ENCODE measurements at places on chromosomes 11 and 22.

DNA sequence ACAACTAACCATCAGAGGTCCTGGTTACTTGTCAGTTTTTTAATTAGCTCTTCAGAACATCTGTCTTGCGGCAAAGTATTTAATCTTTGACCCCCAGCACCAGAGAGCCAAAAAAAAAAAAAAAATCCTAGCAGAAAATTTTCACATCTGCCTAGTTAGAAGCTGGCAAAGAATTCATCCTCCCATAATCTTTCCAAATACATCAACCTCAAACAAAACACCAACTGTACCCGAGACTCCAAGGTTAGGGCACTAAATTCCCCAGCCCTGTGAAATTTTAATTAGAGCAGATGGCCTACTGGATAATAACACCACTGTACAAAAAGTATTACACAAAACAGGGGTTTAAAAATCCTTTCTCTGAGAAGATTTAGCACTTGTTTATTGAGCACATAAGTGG, 55.7 kb downstream of the RAB38 start:
- no peak for DNase-seq

GRCh38 chr11:118895093-118896039, 11.7 kb downstream of the CXCR5 start:
- no peak for DNase-seq

- DNase-seq: no peak
Observed at GRCh38 chr11:31958076-31958735, 132.7 kb upstream of the RCN1 start.

GRCh38 chr22:44586351-44586990, 88.4 kb upstream of the RTL6 start:
- DNase-seq: no peak

- DNase-seq: no peak
Observed at GRCh38 chr22:21736948-21737347, 1.4 kb upstream of the YPEL1 start.

- DNase-seq: no peak
Observed at GRCh38 chr11:69076129-69076791, 27.5 kb downstream of the TPCN2 start.

DNA sequence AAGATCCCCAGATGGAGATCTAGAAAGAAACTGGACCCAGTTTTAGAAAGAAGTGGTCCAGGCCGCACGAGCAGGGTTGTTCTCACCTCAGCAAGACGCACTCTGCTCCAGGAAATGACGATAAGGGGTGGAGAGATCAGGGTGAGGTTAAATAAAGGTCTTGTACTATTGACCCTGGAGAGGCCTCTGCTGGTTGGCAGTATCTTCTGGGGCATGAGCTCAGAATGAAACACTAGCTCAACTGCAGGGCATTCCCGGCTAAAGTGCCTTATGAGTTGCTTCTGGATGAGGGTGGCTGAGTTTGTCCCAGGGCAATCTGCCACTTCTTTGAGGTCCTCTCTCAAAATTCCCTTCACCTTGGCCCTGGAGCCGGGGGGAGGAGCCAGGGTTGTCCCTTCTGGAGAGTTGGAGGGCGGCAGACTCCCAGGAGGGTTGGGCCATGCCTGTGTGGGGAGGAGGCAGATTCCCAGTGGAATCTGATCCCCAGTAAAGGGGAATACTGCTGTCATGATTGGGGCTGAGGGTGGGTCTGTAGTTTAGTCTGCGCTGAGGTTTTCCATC, 10.9 kb downstream of the USP2 start:
- no peak for DNase-seq

DNA sequence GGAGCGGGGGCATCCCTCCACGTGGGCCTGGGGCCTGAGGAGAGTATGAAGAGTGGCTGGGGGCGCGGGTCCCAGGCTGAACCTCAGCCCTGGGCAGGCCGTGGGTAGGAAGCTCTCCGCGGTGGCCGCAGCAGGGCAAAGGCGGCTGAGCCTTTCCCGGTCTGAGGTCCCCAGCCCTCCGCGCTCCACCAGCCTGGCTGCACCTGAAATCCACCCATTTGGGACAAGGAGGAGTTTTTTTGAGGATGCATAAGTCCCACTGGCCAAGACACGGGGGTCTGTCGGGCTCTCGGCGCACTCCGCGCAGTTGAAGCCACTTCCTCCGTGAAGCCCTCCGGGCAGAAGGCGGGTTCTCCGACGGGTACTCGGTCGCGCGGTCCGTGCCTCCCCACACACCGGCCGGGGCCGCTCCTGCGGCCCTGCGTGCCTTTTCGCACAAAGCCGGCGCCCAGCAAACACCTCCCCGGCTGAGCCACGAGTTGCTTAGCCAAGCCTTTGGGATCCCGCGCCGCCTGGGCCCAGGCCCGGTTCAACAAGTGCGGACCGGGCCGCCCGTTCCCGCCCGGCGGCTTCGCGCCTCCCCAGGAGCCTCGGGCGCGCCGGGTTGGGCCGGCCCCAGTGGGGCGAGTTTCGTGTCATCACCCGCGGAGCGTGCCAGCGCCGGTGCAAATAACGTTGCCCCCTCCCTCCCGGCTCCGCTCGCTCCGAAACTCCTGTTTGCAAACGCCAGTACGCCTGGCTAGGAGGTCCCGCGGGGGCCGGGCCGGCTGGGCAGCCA, 666 bp upstream of the OVOL1 start:
- DNase-seq: no peak

DNA sequence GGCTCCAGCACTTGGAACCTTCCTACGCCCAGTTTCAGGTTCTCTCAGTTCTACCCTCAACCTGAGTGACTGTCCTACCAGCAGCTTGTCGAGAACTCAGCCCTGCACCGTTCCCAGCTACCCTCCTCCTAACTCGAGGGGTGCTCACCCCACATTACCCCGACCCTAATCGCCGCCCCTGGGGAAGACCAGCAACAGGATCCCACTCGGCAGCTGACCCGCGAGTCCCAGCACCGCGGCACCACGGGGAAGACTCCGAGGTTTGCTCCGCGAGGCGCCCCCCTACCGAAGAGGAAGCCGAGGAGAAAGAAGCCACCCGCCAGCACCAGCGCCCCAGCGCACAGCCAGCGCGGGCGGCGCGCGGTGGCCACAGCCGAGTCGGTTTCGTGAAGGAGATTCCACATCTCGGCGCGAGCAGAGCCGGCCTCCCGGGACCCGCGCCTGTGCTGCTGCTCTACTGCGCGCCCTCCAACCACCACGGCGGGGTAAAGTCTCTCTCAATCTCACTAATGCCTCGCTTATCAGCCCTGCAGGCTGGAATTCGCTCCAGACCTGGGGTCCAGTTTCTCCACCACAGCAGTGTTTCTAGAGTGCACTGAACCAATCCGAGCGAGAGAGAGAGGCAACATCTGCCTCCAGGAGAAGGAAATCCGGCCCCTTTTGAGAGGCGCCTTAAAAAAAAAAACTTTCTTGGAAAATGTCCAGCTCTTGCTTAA, at the start of gene FOLH1:
Gene FOLH1 (minus strand): TSS at position 597 of the 716 bp plus-strand sequence. CDS start 193 bp downstream, at position 404.
- no peak for DNase-seq

GRCh38 chr11:113690619-113691569, 15.2 kb downstream of the TMPRSS5 start:
- DNase-seq: no peak

DNA sequence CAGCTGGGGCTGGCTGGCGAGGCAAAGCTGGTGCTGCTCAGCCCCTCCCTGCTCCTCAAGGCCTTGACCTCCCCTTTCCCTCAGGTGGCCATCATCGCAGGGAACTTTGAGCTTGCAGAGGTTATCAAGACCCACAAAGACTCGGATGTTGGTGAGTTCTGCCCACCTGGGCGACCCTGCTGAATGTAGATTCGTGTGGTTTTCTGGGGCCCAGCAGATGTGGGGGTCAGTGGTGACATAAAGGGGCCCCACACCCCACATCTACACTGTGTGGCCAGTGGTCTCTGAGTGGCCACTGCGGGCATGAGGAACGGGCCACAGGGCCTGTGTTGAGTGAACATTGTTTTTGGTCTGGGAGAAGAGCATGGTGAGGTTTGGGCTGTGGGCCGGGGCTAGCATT, 11.9 kb downstream of the SHANK3 start:
- no peak for DNase-seq

DNA sequence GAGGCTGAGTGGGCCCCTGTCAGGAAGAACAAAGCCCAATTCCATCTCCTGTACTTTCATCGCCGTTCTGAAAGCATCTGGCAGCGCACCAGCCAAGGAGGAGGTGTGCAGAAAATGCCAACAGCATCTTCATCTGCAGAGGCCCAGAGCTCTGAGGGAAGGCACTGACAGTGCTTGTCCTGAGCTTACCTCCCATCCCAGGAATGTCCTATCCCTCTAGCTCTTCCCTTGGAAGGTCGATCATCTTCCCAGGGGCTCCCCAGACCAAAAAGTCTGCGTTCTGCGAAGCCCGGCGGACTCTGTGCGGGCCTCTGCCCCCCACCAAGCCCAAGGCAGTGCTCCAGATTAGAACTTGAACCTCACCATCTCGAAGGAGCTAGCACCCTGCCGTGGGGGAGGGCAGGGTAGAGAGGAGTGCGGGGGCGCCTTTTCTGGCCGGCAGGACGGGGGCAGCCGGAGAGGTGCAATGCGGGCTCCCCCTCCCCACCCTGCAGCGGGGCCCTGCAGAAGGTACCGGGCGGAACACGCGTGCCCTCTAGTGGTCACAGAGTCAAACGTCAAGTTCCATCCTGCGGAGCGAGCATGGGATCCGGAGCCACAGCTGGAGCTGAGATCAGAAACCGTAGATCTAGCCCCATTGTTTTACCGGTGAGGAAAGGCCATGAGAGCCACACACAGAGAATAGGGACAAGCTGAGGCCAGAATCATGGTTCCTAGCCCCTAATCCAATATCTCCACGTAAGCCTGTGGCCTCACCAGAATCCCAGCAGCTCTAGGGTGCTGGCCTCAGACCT, 5.0 kb downstream of the SCN2B start:
- DNase-seq: peak; percentile 68

- no peak for DNase-seq
Observed at GRCh38 chr11:109957601-109958000, 135.6 kb upstream of the ZC3H12C start.

DNA sequence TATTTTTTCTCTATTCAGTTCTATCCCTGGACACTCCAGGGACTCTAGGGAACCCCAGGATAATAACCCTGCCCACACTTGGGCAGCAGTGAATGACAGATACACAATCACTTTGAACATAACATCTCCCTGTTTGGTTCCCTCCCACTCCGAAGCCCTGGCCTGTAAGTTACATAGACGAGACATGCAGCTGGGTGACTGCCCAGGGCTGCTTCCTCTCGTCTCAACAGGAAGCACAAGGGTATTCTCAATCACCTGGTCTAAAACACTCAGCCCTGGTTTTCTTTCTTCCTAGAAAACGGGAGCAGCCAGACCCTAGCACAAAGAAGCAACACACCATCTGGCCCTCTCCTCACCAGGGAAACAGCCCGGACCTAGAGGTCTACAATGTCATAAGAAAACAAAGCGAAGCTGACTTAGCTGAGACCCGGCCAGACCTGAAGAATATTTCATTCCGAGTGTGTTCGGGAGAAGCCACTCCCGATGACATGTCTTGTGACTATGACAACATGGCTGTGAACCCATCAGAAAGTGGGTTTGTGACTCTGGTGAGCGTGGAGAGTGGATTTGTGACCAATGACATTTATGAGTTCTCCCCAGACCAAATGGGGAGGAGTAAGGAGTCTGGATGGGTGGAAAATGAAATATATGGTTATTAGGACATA, 19.4 kb downstream of the LAYN start:
- no peak for DNase-seq

GRCh38 chr22:46364341-46365165, 29.0 kb downstream of the TRMU start:
- DNase-seq: no peak

DNA sequence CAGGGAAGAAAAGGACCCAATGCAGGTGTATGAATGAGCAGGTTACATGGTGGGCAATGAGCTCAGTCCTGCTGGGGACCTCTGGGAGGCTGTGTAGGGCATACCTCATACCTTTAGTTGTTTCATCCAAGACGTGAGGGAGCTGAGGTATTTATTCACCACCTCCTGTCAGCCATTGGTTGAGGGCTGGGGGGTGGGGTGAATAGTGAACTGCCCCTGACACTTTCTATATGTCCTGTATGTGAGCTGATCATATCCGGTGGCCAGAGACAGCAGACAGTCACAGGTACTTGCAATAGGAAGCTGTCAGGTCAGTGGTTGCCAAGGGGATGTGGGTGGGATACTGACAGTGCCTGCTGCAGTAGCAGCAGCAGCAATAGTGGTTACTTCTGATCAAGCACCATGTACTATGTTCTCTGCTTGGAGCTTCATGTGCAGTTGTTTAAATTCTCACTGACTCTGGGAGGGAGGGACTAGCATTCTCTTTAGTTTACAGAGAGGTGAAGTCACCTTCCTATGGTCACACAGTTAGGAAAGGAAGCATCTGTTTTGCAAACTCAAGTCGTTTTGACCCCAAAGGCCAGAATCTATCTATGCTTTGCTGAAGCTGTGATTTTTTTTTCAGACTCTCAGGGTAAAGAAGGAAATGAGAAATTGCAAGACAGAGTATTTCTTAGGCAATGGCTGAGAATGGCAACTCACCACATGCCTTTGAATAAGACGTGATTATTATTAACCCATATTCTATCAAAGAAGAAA, 54.0 kb downstream of the MIAT start:
- no peak for DNase-seq

DNA sequence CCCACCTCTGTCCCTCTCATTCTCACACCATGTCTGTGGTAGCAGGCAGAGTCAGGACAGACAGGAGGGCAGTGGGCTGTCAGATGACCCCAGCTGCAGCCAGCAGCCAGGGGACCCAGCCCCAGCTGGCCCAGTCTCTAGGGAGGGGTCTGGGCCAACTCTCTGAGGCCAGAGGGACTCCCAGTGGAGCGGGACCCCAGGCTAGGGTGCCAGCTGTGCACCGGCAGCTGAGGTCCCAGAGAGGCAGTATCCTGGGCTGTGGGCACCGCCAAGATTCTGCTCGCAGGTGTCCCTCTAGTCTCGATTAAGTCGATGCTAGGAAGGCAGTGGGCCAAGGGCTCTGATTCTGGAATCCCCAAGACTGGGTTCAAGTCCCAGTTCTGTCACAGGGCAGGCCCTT, 16.7 kb upstream of the FADD start:
- no peak for DNase-seq

- DNase-seq: peak; percentile 66
Observed at GRCh38 chr22:42388130-42388797, 43.9 kb downstream of the NFAM1 start.

Data from NCI-H774 (cell line).